ENCODE measurements at places on chromosomes 1 and 21. TPM values are rescaled to one million over a fixed set of nuclear protein-coding genes. Genes with fewer than 3 reads are reported as not detected.

Gene EXTL1
- not detected for total RNA-seq

Gene FCAMR
- 0.14 TPM for total RNA-seq

- DNase-seq: no peak
These were observed 198.4 kb upstream of the VAMP3 start for GRCh38 chr1:7572654-7573152.

Gene TRNP1
- 245 TPM for total RNA-seq

DNA sequence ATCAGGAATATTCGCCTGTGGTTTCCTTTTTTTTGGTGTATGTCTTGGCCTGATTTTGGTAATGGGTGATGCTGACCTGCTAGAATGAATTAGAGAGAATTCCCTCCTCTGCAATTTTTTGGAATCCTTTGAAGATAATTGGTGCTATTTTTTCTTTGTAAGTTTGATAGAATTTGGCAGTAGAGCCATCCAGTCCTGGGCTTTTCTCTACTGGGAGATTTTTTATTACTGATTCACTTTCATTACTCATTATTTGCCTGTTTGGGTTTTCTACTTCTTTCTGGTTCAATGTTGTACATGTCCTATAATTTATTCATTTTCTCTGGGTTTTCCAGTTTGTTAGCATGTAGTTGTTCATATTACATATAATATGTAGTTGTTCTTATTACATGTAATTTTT lies 48.7 kb downstream of the NTMT2 start:
- no peak for DNase-seq

Gene TSEN15
- 52.3 TPM for total RNA-seq

Gene OR10Z1
- not detected for total RNA-seq

DNA sequence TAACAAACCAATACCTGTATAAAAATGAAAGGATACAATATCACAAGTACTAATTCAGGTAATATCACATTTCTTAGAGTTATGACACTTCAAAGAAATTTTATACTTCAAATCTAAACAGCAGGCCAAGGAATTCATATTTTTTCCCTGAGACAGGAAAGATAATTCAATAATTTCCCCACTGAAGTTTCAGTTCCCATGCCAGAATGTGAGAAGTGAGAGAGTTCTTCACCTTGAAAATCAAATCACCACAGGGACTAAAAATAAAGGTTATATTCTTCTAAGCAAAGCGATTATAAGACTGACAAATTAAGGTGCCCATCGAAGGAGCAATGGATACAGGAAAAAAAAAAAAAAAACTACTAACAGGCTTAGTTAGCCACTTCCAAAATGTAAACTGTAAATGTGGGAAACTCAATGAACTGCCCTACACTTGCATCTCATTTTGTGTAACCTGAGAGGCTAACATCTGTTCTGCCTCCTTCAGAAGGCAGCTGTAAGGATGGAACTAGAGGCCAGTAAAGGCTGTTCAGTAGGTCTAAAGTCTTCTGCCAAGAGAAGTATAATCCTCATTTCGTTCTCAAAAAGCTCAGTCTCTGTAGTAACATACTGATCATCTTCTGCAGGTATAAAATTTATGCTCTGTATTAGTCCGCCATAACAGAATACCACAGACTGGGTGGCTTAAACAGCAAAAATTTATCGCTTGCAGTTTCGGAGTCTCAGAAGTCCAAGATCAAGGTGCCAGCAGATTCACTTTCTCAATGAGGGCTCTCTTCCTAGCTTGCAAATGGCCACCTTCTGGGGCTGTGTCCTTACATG lies 127.8 kb downstream of the RERE start:
- DNase-seq: no peak

GRCh38 chr1:5554111-5554510 lies 438.1 kb downstream of the NPHP4 start:
- DNase-seq: no peak

Gene HSD3B1
- not detected for total RNA-seq

- no peak for DNase-seq
These were observed 332.3 kb upstream of the DPYD start for GRCh38 chr1:98253145-98253544.

- DNase-seq: no peak
These were observed 266.7 kb downstream of the LMO4 start for GRCh38 chr1:87595384-87595781.

Gene HMGB4
- not detected for total RNA-seq

Gene SPATA21
- total RNA-seq: not detected

- no peak for DNase-seq
These were observed 22.4 kb downstream of the RPL5 start for GRCh38 chr1:92854101-92854785.

DNA sequence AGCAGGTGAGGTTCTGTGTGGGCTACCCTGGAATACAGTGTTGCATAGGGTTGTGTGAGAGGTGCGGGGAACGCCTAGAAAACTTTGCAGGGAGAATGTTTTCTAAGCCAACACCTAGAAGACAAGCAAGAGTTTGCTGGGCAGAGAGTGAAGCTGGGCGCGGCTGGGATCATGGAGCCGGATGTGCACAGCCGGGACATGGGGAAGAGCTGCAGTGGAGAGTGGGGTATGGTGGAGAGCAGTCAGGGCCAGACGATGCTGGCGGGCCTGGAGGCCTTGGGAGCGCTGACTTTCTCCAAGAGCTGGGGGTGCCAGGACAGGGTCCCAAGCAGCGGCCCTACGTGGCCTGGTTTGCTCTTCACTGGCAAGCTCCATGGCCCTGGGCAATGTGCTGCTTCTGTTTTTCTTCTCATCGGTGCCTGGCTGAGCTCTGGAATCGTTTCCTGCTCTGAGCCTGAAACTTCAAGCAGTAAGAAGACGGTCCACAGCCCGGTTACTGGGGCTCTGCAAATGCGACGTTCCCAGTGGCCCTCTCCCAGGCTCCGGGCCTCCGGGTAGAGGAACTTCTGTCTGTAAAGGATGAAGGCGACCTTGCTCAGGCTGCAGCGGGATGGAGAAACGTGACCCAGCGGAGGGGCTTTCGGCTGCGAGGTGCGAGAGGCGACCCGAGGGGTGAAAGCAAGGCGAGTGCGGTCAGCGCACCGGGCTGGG lies 51.9 kb upstream of the CD34 start:
- DNase-seq: peak; percentile 2

- DNase-seq: no peak
These were observed 96.9 kb upstream of the AKT3 start for GRCh38 chr1:243946946-243947345.

DNA sequence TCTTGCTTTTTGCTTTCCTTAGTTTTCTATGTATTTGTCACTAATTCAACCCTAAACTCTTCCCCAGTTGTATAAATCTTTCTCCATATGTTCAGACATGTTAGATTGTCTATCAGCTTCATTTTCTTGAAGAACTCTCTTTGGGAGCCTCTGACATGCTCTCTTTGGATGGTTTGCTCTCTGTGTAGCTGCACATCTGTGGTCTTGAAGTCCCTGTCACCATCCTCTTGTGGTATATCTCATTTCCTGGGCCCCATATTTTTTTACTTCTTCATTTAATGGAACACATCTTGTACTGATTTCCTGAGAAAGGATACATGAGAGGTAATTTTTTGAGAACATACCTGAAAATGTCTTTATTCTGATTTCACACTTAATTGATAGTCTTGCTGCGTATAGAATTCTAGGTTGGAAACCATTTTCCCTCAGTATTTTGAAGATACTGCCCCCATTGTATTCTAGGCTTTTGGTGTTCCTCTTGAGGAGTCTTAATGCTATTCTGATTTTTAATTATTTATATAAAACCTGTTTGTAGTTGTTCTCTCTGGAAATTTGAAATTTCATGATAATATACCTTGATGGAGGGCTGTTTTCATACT lies 72.6 kb downstream of the ST3GAL3 start:
- no peak for DNase-seq

DNA sequence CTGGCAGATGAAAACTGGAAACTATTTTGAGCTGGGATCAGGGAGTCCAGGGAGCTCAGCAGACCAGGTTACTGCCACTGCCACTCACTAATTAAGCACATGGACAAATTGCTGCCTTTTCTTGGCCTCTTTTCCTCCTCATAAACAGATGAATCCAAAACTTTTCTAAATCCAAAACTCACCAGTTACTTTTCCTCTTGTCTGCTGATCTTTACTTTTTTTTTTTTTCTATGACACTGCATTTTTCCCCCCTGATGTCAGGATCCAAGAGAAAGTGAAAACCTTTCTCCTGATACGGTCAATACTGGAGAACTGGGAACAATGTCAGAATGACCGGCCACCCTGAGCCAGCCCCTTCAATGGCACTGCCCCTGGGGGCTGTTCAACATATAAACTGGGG lies 405.8 kb downstream of the DUSP10 start:
- DNase-seq: peak; percentile 73

Gene ATP8B2
- total RNA-seq: 32.6 TPM

Gene ADAMTS5
- 0.35 TPM for total RNA-seq

Gene ATF3
- total RNA-seq: 30.0 TPM

- DNase-seq: no peak
These were observed 10.1 kb downstream of the MED8 start for GRCh38 chr1:43379476-43379875.

DNA sequence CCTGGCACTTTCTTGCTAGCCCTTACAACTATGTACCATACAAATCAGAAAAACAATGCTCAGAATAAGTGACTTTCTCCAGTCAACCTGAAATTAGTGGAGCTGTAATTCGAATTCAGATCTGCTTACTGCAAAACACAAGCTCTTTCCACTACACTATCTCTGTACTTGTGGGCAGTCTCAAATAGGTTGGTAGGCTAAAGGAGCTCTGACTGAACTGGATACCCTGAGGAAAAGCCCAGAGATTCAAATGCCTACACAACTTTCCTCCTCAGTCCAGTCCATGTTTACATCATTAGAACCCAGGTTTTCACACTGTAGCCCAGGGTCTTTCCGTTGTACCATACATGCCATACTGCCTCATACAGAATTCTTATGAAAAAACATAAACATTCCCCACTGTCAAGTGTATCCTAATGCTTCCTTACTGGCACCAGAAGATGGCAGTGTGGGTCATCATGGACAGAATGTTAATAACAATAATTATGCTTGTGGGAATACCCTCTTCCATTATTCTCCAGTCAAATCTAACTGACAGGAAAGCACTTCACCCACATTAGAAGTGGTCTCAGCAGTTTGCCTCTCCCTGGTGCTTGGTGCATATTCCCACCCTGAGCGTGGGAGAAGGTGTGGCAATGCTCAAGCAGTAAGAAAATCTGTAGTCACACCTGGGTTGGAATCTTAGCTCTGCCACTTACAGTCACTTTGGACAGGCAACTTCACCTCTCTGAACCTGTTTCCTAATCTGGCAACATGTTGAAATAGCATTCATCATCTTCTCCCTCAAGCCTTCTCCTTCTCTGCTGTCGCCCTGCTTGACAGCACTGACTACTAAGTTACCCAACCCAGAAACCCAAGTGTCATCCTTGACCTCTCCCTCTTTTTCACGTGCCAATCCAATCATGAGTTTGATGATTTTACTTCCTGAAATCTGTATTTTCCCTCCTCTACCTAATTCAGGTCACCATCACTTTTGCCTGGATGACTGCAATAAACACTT lies 14.4 kb upstream of the ZFYVE9 start:
- DNase-seq: peak; percentile 27

DNA sequence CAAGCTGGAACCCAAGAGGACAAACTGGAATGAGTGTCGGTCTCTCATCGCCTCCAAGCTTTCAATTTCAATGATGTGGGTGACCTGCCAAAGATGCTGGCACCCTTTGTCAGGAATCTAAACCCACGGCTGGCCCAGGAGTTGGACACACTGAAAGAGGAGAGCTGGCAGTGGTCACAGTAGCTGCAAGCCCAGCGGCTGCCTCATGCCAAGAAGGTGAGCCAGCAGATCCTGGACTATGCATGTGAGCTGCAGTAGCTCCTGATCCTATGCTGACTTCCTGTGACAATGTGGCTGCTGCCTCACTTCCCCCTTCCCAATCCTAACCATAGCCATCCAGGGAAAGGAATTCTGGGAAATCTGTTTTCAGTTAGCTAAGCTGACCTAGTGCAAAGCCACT lies 117.0 kb upstream of the VAV3 start:
- no peak for DNase-seq

DNA sequence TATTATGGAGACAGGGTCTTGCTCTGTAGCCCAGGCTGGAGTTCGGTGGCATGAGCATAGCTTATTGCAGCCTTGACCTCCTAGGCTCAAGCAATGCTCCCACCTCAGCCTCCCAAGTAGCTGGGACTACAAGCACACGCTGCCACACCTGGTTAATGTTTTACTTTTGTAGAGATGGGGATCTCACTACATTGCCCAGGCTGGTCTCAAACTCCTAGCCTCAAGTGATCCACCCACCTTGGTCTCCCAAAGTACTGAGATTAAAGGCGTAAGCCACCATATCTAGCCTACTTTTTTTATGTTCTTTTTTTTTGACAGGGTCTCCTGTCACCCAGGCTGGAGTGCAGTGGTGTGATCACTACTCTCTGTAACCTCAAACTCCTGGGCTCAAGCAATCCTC lies 5.9 kb upstream of the BCL2L15 start:
- DNase-seq: no peak

DNA sequence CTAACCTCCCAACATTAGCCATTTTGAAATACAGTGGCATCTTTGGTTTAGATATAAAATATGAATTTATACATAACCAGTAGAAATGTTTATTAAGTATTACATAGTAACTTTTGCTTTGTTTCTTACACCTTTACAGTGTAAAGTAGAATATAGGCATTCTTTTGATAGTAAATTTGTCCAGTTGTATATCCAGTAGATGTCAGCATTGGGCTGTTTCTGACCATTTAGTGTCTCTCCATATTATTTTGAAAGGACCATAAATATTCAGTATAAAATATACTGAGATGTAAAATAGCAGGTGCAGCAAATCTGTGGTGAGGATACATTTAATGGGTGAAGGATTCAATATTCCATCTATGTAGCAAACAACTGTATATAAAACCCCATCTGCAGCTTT lies 115.8 kb upstream of the ZRANB2 start:
- no peak for DNase-seq

DNA sequence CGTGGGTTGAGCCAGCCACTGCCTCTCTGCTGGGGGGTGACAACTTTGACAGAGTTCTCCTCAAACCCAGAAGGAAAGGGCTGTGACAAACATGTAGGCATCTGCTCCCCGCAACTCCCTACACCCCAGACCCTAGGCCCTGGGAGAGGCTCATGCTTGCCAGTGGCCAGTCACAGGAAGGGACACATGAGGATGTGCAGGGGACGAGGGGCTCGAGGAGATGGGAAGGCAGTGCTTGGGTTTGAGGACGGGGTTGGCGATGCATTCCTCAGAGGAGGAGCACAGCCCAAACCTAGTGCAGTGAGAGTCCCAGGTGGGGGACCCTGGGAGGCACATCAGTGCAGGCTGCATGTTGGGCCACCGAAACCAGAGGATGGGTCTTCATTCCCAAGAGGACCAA lies 62.1 kb downstream of the STUM start:
- no peak for DNase-seq

GRCh38 chr1:181482001-181482430 lies 1.3 kb upstream of the CACNA1E start:
- no peak for DNase-seq

DNA sequence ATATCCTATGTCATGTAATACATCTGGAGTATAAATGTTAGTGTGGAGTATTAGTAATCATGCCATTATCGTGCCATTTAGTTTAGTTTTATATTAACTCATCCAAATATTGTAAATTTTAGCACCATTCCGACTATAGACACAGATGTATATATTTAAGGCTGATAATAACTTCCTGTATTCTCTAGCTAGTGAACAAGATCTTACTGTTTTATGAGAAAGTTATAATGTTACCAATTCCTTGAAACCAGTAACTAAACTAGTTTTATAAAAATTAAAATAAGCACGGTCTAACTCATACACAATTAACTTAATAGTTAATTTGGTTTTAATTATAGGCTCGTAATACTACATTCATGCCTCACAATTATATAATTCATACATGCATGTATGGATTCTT lies 808.6 kb downstream of the USP25 start:
- DNase-seq: no peak

GRCh38 chr1:35030756-35031446 lies 844 bp downstream of the ZMYM6 start:
- peak; percentile 6 for DNase-seq

Gene RGS5
- 4.0 TPM for total RNA-seq

Gene PLCH2
- 0.74 TPM for total RNA-seq

Gene TP73
- 5.1 TPM for total RNA-seq
